Thoracic aorta (tissue), 2 donors: ENCODE measurements at places on chromosomes 13 and 19.
A peak's percentile ranks its signal among the peaks of the same experiment; 100 is the strongest.

GRCh38 chr13:66301006-66301405 lies 929.1 kb downstream of the PCDH9 start:
- DNase-seq = no peak

GRCh38 chr19:45785097-45785496 lies 2.8 kb upstream of the DMPK start:
- DNase-seq = no peak

DNA sequence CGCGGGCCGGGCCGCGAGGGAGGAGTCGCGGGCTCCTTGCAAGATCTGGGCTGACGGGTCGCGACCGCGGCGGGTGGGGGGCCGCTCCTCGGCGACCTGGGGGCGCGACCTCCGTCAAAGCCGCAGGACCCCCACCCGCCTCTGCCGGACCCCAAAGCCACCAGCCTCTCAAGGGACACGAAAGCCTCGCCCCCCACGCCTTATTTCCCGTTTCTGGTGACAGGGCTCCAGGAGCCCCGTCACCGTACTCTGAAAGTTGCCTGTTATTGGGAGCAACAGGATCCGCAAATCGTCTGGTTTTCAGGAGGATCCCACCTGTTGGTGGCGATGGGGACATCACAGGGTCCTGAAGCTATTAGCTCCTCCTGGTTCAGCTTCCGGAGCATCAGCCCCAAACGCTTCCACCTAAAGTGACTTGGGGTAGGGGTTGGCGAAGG lies 530 bp downstream of the MAU2 start:
- DNase-seq = no peak

GRCh38 chr19:48674921-48675824 lies 2.4 kb upstream of the NTN5 start:
- peak; percentile 49 for DNase-seq

DNA sequence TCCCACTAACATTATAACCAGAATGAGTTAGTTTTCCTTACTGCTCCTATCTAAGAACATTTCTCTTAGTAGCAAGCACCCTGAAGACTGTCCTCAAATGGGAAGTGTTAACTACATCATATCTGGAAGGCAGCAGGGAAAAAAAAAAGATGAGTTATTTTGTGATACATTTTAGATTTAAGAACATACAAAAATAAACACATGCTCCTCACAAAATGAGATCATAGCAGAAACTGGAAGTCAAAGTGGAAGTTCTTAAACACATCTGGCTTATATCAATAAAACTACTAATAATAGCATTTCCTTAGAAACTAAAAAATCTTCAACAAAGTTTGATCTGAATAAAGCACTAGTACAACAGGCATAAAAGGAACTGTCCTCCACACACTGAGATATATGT lies 70.4 kb downstream of the SLITRK6 start:
- no peak for DNase-seq

DNA sequence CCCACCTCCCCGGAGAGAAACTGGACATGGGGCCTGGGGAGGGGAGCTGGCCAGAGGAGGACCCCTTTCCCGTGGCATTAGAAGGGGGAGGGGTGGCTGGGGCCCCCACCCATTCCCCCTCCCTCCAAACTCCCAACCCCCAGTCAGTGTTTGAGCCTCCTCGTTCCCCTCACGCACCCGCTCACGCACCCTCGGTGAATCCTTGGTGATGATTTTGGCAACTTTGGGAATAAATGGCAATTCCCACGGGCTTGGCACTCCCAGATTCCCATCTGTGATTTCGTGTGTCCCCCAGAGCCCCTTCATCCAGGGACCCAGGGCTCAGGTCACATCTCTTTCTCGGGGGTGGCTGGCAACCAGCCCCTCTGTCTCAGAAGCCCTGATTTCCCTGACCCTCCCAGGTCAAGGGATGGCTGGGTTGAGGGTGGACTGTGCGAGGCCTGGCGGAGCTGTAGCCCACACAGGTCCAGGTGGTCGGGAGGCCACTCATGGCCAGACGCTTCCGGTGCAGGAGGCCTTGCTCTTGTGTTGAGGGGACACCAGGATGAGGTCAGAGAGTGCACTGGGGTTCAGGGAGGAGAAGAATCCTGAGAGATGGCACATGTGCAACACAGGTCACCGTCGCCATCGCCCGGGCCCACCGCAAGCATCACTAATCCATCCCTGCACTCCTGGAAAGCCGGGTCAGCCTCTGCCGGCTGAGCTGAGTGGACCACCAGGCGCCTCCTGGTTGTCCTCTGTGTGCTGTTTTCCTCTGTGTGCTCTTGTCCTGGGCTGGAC lies 20.7 kb downstream of the EPN1 start:
- no peak for DNase-seq

DNA sequence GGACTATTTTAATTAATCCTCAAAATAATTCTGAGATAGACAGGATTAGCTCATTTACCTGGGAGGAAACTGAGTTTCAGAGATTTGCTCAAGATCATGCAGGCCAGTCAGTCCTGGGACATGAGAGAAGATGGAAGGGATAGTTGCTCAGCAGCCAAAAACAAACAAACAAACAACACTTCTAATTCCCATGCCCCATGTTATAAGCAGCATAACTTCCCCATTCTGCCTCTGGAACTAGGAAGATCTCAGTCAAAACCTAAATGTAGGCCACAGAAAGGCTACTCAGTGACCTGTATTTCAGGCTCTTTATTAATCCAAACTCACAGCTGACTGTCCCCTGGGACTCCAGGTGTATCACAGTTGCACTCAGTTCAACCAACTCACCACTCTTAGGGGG lies 489.2 kb upstream of the NBEA start:
- no peak for DNase-seq

DNA sequence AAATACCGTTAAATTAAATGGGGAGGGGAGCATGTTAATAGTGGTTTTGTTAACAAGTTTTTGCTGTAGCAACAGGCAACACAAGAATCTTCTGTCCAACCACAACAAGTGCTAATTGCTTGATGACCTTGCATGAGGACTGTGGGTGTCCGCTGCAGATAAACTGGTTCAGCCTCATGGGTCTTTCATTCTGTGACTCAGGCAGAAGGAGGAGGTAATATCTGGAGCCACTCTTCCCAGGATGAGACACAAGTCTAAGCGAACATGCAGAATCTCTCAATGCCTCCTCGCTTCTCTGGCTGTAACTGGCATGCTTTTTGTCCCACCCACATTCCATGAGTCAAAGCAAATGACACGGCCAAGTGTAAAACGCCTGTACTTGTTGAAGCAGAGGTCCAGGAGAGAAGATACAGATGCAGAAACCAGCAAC lies 56.6 kb upstream of the MYO16 start:
- no peak for DNase-seq

DNA sequence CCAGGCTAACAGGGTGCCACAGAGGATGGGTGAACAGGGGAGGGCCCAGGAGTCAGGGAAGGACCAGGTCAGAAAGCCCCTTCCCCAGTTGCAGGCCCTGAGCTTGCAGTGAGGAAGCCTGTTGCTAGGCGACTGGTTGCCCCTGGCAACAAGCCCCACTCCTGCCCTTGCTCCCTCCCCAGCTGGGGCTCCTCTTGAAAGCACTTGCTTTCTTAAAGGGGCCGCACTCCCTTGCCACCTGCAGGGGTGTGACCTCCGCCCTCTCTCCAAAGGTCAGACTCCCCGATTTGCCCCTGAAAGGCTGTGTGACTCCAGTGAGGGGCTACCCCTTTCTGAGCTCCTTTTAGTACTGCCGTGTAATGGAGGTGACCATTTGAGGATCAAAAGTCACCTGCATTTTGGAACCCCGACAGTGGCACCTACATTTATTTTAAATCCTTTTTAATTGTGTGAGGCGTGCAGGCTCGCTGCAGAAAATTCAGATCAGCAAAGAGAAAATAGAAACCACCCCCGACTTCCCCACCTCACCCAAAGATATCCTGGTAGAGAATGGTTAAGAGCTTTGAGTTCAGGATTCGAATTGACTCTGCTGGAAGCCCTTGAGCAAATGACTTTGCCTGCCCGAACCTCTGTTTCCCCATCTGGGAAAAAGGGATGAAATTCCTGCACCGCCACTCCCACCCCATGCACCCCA lies 4.8 kb downstream of the FCHO1 start:
- DNase-seq = no peak

GRCh38 chr13:39371706-39372105 lies 231.3 kb downstream of the LHFPL6 start:
- no peak for DNase-seq

DNA sequence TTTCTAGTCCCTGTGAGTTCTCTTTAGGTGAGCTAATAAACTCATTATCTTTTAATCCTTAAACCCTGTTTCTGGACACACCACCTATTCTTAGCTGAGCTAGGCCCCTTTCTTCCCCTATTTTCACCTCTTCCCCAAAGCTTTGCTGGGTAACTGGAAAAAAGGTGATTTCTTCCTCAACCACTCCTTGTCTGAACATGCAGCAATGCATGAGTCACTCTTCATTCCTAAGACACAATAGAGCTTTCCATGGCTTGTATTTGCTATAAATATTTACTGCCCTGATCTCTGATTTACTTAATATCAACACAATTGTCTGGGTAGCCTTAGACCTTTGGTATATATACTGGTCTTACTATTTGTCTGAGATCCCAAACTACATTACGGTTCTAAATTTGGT lies 370.9 kb downstream of the KLF5 start:
- DNase-seq = no peak

DNA sequence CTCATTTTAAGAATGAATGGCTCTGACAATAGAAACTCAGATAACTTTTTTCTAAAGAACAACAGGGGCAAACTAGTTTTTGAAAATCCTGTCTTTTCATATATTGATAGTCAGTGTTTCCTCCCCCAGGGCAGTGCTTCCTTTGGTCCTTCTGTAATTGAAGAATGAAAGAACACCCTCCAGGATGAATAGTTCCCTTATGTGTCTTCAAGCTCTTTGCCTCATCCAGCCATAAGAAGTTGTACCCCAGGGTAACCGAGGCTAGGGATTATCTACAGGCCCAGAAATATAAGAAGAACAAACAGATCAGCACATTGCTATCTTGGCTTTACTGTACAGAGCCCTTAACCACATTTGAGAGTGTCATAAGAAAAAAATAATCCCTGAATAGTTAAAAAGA lies 12.1 kb upstream of the ERICH6B start:
- DNase-seq = no peak

- DNase-seq = no peak
Observed at GRCh38 chr19:51098365-51099046, 9.7 kb downstream of the CTU1 start.

DNA sequence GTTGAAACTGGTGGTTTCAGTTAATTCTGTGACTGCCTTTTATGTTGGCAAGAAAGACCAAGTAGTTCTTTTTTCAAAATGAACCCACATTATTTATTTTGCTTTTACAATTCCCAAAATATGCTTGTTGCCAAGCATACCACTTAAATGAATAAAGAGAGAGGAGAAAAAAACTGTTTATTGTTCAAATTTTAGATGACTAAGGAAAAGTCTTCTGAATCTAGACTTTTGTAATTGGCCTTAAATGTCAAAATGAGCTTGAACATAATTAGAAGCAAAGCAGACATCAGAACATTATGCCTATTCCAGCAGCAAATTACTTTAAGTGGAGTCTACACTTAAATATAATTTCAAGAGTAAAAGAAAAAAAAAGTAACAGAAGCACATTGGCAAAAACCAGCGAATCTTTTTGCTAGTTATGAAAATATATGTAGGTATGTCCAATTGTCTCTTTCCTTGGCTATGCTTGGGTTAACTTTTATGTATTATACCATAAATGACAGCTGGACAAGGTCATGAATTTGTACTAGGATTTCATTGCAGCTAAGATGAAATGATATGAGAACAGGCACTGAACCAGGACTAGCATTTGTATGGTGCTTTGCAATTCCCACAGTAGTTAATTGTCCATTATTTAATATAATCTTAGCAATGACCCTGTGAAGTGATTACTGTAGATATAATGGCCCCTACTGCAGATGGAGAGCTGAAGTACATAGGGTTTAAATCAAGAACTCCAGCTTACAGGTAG lies 211.9 kb downstream of the NALCN start:
- DNase-seq = no peak

GRCh38 chr13:79710376-79710775 lies 229.4 kb downstream of the NDFIP2 start:
- DNase-seq = no peak

- no peak for DNase-seq
Observed at GRCh38 chr13:90547272-90547790, 800.2 kb upstream of the MIR17HG start.

DNA sequence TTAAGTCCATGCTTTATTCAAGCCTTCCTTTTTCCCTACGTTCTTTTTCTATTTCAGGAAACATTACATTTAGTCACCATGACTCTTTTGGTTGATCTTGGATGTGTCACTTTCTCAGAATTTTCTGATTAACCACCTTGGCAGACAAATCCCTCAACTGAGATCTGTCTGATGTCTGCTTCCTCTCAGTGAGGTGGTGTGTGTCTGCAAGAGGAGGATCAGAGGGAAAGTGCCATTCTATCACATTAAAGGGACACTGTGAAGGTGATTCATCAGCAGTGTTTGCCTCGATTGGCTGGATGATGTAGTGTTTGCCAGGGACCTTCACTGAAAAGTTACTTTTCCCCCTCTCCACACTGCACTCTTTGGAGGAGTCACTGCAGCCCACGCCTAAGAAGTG lies 3.0 kb upstream of the CCNP start:
- DNase-seq = no peak

DNA sequence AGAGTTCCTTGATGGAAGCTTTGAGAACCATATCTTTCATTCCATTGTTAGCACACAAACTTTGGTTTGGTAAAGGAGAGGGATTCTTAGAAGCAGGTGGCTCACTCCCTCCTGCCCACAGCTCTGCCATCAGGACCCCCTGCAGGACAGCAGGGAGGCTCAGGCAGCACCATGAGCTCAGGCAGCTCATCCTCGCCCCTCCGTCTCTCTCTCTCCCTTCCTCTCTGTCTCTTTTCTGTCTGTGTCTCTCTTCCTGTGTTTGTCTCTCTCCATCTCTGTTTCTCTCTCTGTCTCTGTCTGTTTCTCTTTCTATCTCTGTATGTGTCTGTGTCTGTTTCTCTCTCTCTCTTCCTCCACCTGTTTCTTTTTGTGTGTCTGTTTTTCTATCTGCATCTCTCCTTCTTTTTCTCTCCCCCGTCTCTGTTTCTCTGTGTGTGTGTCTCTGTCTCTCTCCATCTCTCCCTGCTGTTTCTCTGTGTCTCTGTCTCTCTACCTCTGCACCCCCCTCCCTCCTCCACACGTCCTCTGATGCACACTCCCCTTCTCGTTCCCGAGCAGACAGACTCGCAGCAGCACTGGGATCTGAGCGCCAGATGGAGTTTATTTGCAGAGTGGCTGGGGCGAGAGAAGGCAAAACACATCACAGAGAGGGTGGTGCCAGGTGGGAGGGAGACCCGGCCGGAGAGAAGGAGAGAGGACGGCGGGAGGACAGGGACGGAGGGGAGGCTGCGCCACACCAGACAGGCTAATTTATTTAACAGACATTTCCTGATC lies 8.7 kb downstream of the SBK2 start:
- no peak for DNase-seq

DNA sequence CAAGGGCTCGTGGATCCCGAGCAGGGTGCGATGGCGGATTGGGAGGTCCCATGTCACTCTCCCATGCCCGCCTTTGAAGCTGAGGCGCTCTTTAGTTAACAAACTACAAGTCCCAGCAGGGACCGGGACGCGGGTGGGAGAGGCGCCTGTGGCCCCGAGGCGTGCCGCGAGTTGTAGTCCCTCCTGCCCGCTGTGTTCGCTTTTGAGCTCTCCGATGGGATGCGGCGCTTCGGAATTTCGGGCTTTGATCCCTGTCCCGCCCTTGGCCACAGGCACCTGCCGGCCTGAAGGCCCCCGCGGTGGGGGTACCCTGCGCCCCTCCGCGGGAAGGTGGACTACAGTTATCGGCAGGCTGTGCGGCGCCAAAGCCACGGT lies 11.0 kb downstream of the CYTH2 start:
- DNase-seq = no peak
